Neural crest cell (in vitro differentiated cells): ENCODE measurements at places on chromosomes 6 and 20.

GRCh38 chr6:109292420-109292819, 89.8 kb downstream of the CD164 start:
- no peak for DNase-seq

- DNase-seq, result no peak
Observed at GRCh38 chr20:50585214-50585613, 75.0 kb downstream of the PTPN1 start.

DNA sequence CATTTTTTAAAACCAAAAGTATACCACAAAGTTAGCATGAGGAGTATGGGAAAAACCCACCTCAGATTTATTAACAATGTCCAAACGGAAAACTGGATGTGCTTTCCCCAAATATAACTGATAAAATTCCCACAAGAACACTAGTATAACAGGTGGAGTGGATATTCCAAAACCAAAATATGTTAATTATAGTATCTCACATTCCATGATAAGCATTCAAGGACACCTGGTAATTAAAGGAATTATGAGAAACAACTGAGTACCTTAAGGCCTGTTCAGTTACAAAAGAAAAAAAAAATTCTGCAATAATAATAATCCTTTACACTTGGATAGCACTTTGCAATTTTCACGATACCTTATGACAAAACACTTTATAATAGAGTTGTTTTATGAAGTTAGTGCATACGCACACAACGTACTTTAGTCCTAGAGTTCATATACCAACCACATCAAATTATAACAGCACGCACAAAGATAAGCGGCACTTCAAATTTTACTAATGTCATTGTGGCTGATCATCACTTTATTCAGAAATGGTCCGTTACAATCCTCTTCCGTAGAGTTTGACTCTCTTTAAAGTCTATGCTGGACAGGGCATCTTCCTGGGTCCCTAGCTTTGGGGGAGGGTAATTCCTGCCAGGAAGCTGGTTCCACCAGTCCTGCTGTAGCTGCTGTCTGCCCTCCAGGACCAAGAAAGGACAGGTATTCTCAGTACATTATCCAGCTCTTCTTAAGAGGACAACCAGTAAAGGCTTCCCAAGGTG, 1.7 kb downstream of the CDK19 start:
- no peak for DNase-seq

DNA sequence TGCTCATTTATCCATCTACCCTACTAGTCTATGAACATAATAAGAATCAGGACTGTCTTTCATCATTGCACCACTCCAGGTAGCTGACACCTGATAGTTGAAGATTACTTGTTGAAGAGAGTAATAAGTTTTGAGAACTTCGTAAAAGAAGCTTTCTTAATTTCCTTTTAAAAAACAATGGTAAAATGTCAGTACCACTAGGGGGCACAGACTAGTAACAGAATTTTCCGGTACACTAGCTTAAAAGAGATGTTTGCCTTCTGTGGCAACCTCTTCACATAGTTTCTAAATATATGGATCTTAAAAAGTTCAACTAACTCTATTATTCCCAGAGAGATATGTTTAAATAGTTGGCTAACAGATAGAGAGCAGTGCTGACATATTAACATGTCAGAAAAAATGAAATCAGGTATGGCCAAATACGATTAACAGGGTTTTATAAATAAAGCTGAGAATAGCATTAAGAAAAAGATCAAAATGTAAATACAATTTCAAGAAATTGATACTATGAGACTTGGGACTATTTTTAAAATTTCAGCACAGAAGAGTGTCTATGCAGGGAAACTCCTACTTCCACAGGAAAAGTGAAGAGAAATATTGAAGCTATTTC, 5.4 kb upstream of the KCNQ5 start:
- no peak for DNase-seq

GRCh38 chr6:90328004-90328403, 31.4 kb upstream of the BACH2 start:
- DNase-seq, result no peak

GRCh38 chr6:156497618-156498017, 279.6 kb upstream of the ARID1B start:
- DNase-seq, result no peak

DNA sequence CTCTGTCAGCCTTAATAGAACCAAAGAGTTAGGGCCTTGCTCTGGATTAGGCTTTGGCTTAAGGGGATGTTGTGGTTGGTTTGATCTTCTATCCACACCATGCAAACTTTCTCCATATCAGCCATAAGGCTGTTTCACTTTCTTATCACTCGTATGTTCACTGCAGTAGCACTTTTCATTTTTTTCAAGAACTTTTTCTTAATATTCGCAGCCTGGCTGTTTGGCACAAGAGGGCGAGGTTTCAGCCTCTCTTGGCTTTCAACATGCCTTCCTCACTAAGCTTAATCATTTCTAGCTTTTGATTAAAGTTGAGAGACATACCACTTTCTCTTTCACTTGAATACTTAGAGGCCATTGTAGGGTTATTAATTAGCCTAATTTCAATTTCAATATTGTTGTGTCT, 193.1 kb downstream of the NRN1 start:
- DNase-seq, result no peak

- no peak for DNase-seq
Observed at GRCh38 chr6:155080881-155081845, 86.0 kb downstream of the TIAM2 start.

DNA sequence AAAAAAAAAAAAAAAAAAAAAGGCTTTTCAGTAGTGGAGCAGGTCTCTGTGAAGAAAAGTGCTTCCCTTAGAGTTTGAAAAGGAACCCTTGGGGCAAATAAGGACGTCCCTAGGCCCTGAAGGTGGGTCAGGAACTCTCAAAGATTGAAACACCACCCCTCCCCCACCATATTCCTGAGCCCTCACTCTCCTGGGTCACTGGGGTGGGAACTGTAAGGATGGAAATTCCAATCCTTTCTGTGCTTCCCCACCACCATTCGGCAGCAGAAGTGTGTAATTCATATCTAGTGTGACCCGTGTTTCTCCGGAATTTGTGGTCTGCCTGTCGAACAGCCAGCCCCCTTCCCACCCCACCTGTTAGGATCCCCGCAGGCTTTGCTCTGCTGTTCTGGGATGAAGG, 12.3 kb downstream of the CDYL start:
- DNase-seq, result no peak

- peak; percentile 80 for DNase-seq
Observed at GRCh38 chr20:45890077-45890984, 677 bp downstream of the NEURL2 start.

DNA sequence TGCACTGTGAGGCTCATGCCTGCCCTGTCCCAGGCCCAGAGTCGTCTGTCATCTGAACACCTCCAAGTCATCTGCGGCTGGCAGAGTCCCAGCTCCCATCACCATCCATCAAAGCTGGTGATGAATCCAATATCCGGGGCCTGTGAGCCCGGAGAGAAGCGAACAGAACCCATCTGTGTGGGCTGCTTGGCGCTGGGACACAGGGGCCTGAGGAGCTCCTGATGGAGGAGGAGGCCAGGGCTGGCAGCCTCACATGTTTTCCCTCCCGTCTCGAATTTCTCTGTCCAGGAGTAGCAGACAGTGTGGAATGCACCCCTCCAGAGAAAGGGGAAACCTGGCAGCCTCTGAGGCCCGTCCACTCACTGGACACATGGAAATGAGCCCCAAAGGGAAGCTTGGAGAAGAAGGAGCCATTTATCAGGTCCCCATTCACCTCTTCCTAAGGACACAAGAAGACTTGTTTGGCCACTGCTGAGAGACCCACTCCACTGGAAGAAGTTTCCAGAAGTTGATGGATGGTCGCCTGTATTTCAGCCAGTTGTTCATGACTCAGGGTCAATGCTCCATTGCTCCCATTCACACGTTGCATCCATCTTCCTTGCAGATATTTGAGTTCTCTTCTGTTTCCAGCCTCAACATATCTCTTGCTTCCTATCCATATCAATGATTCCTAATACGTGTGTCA, 307.5 kb upstream of the SULF2 start:
- DNase-seq, result no peak

- DNase-seq, result no peak
Observed at GRCh38 chr6:130513770-130514169, 148.0 kb downstream of the TMEM200A start.

DNA sequence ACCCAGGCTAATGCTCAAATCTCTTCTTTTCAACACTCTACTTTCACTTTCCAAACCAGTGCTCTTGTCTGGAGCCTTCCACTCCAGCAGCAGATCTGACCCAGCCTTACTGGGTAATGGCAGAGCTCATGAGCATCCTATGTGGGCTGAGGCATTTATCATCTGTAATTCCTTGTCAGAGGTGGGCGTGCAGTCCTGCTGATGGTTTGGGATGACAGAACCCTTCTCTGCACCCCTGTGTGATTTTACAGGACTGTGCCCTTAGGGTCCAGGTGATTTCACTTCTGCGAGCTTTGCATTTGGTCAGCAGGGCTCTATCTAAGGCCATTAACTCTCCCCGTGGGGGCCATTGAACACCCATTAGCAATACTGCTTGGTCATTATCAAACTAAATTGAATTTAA, 55.4 kb downstream of the LAMA4 start:
- DNase-seq, result no peak

DNA sequence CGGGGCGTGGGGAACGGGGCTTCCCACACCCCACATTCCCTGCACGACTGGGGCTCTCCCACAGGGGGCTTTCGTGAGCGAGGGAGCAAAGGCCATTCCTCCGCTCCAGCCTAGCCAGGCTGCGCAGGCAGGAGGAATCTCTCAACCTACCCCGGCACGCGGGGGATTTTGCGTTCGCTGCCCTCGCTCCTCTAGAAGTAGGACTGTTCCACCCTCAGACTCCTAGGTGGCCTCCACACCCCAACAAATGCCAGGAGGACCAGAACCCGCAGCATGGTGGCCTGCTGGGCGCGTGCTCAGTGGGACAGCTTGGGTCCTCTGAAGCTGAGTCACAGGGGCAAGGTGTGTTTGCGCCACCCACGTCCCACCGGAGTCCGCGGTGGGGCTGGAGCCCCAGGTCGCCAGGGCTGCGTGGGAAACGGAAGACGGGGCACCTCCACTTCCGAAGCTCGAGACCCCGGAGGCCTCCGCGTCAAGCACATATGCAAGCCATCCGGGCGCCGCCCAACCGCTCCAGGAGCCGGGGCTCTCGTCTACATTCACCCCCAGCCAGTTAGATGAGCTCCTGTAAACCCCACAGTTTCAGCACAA, 1938.5 kb upstream of the DEFB115 start:
- no peak for DNase-seq

DNA sequence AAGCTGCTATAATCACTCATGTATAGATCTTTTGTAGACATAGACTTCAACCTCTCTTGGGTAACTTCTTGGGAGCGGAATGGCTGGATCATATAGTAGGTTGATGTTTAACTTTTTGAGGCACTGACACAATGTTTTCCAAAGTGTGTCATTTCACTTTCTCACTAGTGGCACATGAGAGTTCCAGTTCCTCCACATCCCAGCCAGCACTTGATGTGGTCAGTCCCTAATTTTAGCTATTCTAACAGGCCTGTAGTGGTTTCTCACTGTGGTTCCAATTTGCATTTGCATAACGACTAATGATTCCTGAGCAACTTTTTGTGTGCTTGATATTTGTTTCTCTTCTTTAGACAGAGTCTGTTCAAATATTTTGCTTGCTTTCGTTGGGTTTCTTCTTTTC, 221.3 kb downstream of the DLL1 start:
- DNase-seq, result no peak

DNA sequence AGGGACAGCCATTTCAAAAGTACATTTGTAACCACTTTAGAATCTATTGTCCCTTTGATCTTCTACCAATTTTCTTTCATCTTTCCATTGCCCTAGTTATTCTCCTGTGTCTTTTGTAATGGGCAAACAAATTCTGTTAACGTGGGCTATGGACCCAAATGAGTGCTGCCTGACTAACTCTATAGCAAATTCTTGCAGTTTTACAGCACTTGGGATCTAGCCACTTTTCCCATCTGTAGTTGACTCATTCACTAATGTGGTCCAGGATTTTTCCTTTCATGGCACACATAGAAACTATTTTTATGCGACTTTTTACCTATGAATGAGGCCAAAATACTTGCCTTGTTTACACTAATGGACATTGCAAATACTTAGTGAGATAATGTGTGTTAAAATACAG, 52.0 kb downstream of the GRIK2 start:
- no peak for DNase-seq

DNA sequence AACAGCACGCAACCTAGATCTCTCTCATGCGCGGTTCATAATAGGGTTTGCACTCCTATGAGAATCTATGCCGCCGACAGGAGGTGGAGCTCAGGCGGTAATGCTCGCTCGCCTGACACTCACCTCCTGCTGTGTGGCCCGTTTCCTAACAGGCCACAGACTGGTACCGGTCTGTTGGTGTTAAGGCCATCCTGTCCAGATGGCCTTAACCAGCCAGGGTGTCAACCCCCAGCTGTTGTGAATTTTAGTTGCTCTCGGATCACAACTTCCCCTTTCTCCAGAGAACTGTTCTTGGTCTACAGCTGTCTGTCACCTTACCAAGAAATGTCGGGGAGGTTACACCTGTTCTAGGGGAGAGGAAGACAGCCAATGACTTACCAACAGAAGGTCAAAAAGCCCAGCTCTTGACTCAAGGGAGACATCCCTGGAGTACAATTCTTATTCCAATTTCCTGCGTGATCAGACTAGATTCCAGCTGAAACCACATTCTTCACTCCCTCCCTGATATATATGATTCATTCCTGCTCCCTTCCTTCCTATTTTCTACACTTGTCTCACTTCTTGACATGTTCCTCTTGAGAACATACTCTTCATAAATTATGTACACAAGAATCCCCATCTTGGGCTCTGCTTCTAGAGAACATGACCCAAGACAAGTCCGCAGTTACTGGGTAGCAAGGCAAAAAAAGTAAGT, 23.1 kb upstream of the DNAAF9 start:
- DNase-seq, result no peak

GRCh38 chr6:12265791-12266190, 24.4 kb upstream of the EDN1 start:
- DNase-seq, result no peak

GRCh38 chr6:42774201-42774600, 7.7 kb upstream of the BICRAL start:
- no peak for DNase-seq

GRCh38 chr20:20318365-20319161, 49.3 kb upstream of the INSM1 start:
- no peak for DNase-seq

DNA sequence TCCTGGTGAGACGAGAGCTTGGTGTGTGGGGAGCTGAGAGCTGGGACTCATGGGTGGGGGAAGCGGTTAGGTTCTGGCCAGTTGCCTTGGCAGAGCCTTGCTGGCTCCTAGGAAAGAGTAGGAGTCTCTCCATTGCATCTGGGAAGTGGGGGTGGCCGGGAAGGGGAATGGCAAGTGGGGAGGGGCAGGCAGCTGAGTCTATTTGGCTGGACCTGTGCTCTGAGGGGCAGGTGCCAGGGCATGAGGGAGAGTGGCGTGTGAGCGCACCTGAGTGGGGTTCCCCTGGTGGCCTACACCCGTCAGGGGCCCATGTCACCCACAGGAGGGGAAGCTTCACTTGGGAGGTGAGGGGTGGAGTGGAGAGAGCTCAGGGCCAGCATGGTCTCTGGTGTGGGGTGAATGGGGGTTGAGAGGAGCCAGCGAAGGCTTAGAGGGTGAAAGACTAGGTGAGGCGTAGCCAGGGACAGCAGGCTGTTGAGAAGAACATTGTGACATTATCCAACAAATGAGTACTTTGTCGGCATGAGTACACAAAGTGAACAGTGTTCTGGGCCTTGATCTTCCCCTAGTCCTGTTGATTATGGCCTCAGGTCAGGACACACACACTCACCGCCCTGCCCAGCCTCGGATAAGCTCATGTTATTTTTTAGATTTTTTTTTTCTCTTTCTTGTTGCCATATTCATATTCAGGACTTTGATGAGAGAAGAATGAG, 59.8 kb downstream of the FAM120B start:
- no peak for DNase-seq

GRCh38 chr6:121395736-121396135, 39.7 kb upstream of the GJA1 start:
- DNase-seq, result no peak
